ENCODE measurements at places on chromosomes 7 and 10.

DNA sequence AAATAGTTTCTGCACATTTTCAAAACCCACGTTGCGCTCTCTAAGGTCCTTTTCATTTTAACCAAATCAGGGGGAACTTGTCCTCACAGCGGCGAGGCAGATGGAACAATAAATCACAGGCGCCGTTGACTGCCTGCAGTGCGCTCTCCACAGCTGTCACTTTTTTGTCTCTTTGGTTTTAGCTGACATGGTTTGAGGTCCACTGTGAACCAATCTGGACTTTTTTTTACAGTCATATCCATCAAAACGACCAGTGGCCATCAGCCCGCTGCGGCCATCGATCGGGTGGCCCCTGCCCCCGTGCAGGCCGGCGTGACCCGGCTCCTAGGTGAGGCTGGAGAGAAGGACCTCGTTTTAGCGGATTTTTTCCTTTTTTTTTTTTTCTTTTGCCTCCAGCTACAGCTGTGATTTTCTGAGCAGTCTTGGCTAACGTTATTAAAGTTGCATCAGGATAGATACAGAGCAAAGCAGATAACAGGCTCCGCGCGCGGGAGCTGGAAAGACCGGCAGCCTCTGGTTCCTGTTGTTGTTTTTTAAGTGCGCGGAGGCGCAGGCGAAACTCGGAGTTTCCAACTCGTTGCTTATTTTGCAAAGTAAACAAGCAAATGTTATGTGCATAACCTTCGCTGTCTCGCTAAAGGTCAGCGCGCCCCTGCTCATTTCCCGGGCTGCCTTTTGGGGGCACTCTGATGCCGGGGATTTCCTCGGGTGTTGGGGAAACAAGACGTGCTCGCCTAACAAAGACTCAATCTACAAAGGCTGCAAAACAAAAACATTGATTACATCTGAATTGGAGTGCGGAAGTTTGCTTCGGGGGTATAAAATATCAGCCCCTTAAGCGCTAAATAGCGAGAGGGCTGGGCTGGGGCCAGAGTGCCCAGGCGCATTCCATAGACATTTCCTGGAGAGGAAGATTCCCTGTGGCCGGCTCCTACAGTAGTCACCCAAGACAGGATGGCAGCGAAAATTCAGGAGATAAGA lies 414.8 kb upstream of the MKI67 start:
- peak; percentile 4 for DNase-seq

DNA sequence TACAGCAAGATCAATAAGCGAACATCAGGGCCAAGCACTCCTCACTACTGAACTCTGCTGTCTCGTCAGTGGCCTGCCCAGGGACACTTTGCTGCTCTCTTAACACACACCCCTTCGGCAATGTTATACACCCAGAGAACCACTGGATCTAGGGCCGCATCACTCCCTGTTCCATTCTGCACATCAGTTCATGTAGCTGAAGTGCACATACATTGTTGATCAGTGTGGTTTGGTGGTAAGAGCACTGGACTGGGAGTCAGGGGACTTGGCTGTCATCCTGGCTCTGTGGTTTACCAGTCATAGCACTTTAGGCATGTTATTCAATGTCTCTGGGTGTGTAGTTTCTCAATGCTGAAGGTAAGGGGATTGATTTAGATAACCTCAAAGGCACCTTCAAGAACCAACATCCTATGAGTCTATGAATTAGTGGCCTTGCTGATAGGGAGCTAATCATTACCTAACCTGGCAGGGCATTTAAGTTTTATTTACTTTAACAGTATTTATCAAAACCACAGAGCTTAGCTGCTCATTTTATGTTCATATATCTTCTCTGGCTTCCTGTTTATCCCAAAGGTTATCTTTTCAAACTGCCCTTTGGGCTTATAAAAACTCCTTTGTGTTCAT lies 24.8 kb downstream of the DUSP5 start:
- DNase-seq, result peak; percentile 69

DNA sequence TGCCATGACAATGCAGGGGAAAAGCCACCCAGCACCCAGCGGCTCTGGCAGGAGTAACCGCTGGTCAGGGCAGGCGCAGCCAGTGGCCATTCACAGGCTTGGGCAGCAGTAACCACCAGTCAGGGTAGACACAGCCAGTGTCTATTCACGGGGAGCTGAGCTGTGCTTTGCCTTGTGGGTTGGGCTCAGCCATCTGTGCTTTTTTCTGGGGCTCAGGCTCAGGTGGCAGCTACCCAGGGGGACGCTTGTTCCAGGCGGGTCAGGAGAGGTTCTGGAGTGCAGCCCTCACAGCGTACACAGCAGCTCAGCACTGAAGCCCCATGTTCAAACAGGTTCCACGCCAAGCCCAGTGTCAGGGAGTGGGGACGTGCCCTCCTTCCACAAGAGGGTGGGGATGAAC lies 28.5 kb downstream of the FOXL3 start:
- DNase-seq, result no peak

DNA sequence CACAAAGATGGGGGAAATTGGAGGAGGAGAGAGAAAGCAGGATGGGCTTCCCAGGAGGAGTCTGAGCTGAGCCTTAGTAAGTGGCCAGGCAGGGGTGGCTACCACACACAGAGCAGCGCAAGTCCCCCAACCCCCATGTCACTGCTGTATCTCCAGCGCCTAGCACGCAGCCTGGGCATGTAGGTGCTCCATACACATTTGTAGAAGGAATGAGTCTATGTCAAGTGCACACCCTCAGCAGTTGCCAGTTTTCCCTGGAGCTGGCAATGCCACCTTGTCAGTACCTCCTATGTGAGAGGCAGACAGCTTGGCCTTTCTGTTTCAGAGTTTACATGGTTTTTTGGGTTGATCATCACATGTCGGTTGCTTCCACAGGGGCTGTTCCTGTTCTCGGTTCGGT lies 116.1 kb downstream of the CLEC2L start:
- DNase-seq, result no peak

- no peak for DNase-seq
Observed at GRCh38 chr10:21655687-21656086, 121.7 kb downstream of the MLLT10 start.

DNA sequence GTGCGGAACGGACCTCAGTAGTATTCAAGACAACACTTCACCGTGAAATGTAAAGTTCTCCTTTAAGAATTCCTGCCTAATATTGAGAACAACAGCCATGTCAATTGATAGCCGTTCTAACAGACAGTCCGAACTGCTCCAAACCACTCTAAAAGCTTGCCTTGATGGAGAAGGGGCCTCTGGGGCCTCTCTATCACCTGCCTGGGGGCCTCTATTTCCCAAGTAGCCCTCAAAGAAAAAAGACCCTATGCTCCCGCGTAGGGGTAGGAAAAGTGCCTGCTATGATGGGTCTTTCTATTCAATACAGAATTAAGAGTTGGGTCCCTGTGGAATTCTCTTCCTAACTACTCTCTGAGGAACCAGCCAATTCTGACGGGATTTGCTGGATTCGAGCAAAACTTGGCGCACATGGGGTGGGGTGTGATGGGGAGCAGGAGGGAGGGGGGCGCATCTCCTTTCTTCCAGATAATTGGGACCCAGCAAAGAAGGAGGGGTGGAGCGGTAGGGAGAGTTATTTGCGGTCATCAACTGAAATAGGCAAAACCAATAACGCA lies 8.3 kb upstream of the DLX6 start:
- DNase-seq, result no peak

DNA sequence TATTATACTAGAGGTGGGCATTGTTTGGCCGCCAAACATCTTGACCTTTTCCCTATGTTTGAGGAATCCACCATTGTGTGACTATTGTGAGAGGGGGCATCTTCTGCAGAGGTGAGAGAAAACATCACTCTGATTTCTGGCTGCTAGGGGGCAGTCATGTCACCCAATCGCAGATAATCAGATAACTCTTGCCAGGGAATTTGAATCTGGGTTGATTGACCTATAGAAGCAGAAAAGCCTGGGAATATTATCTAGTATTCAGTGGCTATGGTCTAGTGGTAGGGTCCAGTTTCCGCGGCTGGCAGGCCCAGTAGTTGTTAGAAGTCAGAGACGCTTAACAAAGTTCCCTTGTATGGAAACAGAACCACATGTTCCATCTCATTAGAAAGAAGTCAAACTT lies 808.5 kb downstream of the PHTF2 start:
- peak; percentile 20 for DNase-seq

DNA sequence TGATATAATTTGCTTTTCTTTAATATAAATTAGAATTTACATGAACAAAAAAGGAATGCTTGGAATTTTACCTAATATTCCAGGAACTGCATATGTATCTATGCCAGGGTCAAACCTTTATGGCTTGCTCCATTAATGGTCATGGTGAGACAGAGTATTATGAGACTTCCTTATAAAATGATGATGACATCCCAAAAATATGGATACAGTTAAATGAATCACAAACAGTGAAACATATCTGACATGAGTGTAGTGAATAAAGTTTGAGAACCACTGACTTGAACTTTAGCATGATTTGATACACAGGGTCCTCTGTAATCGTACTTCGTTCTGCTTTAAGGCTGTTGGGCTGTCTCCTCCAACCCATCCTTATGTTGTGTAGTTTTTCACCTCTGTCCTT lies 51.8 kb downstream of the MARCHF5 start:
- DNase-seq, result peak; percentile 7

DNA sequence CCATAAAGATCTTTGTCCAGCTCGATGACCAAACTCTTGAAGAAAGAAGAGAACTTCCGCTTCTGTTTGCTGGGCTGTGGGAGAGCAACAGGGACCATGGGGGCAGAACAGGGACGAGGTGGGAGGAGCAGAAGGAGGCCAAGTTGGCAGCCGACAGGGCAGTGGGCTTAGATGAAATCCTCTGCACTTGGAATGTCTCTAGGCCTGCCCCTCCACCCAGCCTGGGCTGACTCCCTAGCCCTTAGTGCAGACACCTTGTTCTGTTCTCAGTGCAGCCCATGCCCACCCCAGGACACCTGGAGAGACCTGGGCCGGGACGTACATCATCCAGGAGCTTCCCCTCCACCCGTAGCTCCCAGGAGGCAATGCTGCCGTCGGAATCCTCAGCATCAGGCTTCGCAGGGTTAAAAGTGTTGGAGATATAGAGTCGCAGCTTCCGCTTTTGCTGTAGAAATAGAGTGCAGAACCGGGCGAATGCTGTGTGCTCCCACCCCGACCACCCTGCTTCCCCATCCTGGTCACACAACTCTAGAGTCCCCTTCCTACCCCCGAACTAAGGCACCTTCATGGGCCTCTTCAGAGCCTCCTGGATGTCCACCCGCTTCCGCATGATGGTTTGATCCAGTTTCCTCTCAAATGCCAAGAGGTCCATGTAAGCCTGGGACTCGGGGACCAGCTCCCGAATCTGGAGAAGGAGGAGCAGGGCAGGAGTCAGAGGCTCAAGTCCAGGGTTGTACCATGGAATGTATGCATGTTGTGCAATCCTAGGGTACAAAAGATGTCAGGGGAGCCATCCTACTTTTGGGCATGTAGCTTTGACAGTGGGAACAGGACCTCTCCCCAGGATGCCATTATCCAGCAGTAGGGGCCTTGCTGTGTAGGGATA lies 6.1 kb downstream of the SMARCD3 start:
- no peak for DNase-seq

DNA sequence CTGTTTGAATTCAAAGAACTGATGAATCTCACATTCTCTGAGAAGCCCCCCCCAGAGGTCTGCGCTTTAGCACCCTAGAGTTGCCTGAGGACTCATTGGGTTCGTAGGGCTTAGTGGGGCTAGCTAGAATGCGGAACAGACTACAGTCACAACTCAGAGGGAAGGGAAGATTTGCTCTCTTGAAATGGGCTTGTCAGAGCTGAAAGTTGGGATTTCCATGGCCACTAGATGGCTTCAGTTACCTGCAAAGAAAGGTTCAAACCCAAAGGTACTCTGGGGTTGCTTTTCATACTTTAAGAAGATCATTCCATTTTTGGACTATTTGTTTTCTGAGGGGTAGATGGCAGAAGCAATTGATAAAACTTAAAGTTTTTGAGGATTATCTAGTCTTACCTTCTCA lies 205.0 kb downstream of the BBS9 start:
- DNase-seq, result peak; percentile 31

DNA sequence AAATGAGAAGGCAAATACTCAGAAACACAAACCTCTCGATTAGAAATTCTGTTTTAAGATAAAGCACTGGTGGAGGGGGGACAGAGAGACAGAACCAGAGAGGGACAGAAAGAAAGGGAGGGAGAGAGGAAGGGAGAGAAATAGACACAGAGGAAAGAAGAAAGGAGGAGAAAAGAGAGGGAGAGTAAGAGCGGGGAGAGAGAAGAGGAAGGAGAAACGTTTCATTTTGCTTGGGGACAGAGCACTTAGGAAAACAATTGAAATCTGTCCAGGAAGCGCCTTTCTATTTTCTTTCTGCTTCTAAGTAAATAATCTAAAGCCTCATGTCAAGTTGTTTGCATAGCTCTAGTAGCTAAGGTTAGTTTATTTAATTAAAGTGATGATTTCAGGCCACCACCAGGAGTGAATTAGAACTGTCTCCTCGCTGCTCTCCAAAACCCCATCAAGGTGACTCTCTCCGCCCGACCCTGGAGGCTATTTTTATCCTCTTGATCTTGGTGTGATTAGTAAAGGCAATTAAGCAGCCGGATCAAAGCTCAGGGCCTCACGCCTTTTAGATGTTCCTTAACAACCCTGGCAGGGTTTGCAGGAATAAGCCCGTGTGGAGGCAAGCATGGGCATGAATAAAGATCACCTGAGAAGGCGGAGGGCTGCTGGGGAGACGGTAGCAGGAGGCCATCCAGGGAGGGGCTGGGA lies 73.4 kb upstream of the INSIG1 start:
- DNase-seq, result no peak

- peak; percentile 56 for DNase-seq
Observed at GRCh38 chr7:152462995-152463708, 27.3 kb upstream of the KMT2C start.

- peak; percentile 32 for DNase-seq
Observed at GRCh38 chr10:50275650-50276235, 24.4 kb upstream of the ASAH2 start.

GRCh38 chr7:65397730-65398142 lies 24.1 kb downstream of the ZNF92 start:
- no peak for DNase-seq

DNA sequence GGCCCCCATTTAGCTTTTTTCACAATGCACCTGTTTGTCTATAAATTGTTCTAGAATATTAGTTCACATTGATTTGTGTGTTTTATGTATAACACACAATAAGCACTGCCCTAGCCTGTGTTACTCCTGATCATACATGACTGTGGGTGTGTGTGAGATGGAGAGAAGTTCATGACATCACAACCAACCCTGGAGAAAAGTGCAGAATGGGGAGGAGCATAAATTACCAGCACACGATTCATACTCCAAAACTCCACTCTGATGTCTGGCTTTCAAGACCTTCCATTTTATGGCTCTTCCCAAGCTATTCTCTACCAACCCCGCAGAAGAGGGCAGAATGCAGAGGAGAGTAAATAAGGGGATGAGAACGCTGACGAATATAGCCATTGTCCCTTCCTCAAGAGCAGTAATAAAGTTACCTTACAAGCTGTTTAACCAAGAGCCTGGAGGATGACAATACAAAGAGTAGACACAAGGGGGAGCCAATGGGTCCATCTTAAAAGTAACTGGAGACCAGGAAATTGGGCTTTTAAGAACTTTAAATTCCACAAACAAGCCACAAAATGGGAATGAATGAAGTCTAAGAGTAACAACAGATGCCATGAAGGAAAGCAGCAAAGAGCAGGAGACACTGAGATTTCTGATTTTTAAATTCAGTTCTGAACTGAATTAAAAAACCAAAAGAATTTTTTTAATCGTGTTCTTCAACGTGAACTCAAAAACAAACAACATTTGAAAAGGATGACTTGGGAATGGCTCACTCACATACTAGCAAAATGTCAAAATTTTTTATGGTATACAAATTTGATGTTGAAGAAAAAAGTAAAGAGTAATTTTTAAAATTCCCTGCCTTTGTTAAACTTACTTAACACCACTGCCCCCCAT lies 159.6 kb downstream of the PARD3 start:
- DNase-seq, result peak; percentile 76

Data from fibroblast of mammary gland (primary cell).